ENCODE measurements at places on chromosomes 12 and 14. TPM values are rescaled to one million over a fixed set of nuclear protein-coding genes. Genes with fewer than 3 reads are reported as not detected.

Gene LBHD2
- not detected for total RNA-seq

Gene PTPRO
- 2.5 TPM for total RNA-seq

GRCh38 chr14:48373981-48374380 lies 698.6 kb upstream of the MDGA2 start:
- no peaks in the 10 kb centered on the region for H3K27me3 ChIP-seq
- DNase-seq = no peak
- no peak overlapping the region for H3K27ac ChIP-seq
- no peak overlapping the region for H3K4me3 ChIP-seq
- no peaks in the 10 kb centered on the region for H3K36me3 ChIP-seq

- no peak for DNase-seq
- H3K27me3 ChIP-seq = no peaks in the 10 kb centered on the region
- peaks cover 78% of the 10 kb centered on the region for H3K4me1 ChIP-seq
- peaks cover 14% of the 10 kb centered on the region for H3K36me3 ChIP-seq
Measured at GRCh38 chr12:570435-570920, 92.8 kb downstream of the NINJ2 start.

GRCh38 chr12:112823582-112824149 lies 32.1 kb downstream of the RPH3A start:
- no peaks in the 10 kb centered on the region for H3K36me3 ChIP-seq
- DNase-seq = no peak
- no peak overlapping the region for H3K4me3 ChIP-seq
- peaks cover 23% of the 10 kb centered on the region for H3K27me3 ChIP-seq
- no peaks in the 10 kb centered on the region for H3K4me1 ChIP-seq

DNA sequence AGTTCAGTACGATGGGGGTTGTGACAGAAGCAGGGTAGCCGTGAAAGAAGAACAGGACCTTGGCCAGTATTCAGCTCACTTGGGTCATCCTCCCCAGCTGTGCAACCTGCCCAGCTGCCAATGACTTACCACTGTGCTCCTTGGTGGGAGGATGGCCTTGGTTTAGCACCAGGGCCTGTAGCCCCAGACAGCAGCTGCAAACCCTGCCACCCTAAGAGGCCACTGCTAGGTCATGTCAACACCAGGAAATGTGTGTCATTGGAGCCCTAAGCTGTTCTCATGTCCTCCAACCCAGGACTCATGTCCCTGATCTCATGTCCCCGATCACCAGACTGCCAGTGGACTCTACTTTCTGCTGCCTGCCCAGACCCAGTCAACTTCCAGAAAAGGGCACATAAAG lies 3.0 kb upstream of the CRACR2A start:
- H3K36me3 ChIP-seq = peaks cover 31% of the 10 kb centered on the region
- no peak for DNase-seq
- H3K27ac ChIP-seq = no peak overlapping the region
- H3K27me3 ChIP-seq = no peaks in the 10 kb centered on the region
- H3K4me3 ChIP-seq = no peak overlapping the region

GRCh38 chr12:122668268-122668667 lies 34.9 kb downstream of the HCAR2 start:
- no peaks in the 10 kb centered on the region for H3K36me3 ChIP-seq
- H3K27ac ChIP-seq = no peak overlapping the region
- H3K4me1 ChIP-seq = peaks cover 2% of the 10 kb centered on the region
- H3K27me3 ChIP-seq = peaks cover 2% of the 10 kb centered on the region

Gene GABARAPL1
- total RNA-seq = 14.0 TPM

GRCh38 chr12:131028587-131029338 lies 75.1 kb downstream of the ADGRD1 start:
- no peaks in the 10 kb centered on the region for H3K4me1 ChIP-seq
- H3K36me3 ChIP-seq = no peaks in the 10 kb centered on the region
- H3K27ac ChIP-seq = no peak overlapping the region
- no peaks in the 10 kb centered on the region for H3K27me3 ChIP-seq
- no peak for DNase-seq
- H3K4me3 ChIP-seq = no peak overlapping the region

GRCh38 chr14:79809849-79810612 lies 401.3 kb downstream of the DIO2 start:
- H3K27me3 ChIP-seq = no peaks in the 10 kb centered on the region
- no peak overlapping the region for H3K27ac ChIP-seq
- DNase-seq = no peak

DNA sequence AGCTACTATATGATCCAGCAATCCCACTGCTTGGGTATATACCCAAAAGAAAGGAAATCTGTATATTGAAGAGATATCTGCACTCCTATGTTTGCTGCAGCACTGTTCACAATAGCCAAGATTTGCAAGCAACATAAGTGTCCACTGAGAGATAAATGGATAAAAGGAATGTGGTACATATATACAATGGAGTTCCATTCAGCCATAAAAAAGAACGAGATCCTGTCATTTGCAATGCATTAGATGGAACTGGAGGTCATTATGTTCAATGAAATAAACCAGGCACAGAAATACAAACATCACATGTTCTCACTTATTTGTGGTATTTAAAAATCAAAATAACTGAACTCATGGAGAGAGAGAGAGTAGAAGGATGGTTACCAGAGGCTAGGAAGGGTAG lies 116.6 kb downstream of the HELB start:
- no peaks in the 10 kb centered on the region for H3K4me1 ChIP-seq
- no peak overlapping the region for H3K27ac ChIP-seq
- peaks cover 28% of the 10 kb centered on the region for H3K27me3 ChIP-seq
- no peaks in the 10 kb centered on the region for H3K36me3 ChIP-seq

Gene CCDC38
- total RNA-seq = not detected

Gene BRF1
- 37.4 TPM for total RNA-seq

DNA sequence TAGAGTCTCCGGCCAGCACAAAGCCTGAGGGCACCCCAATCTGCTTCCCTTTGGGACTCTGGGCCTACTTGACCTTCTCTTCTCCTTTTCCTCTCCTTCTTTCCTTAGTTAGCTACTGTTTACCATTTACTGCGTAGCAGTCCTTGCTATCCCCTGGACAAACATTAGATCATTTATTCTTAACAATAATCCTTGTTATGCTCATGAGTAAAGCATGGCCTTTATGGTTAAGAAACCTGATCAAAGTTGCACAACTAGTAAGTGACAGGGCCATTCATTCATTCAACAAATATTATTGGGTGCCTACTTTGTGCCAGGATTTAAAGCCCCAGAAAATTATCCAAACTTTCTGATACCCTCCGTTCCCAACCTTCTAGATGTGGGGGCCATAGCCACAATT lies 3.2 kb upstream of the HDAC7 start:
- no peak overlapping the region for H3K4me3 ChIP-seq
- H3K4me1 ChIP-seq = peaks cover 68% of the 10 kb centered on the region
- no peak overlapping the region for H3K27ac ChIP-seq
- no peak for DNase-seq

DNA sequence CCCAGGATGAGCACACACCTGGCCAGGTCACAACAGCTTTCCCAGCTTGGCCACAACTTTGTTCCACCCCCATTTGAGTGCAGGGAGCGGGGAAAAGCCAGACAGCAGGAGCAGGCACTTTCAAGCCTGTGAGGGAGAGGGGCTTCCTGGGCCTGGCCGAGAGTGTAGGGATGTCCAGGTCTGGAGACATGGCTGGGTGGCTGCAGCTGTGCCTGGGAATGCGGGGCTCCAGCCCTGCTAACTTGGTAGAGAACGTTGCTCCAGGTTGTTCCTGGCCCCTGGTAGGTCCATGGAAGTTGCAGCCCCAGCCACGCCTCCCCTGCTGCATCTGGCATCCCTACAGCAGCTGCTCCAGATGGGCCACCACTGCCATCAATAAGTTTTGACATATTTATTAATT lies 738.5 kb downstream of the SLC6A15 start:
- H3K36me3 ChIP-seq = no peaks in the 10 kb centered on the region
- no peaks in the 10 kb centered on the region for H3K27me3 ChIP-seq
- no peaks in the 10 kb centered on the region for H3K4me1 ChIP-seq
- DNase-seq = no peak
- no peak overlapping the region for H3K27ac ChIP-seq

Gene FGF6
- not detected for total RNA-seq

All from activated CD4-positive, alpha-beta memory T cell treated with anti-CD3 and anti-CD28 coated beads, Interleukin-2, amount 10 ng/mL, durations not matched to agents 7 days and 5 days (primary cell).